ENCODE measurements at places on chromosomes 5 and 9. TPM values are rescaled to one million over a fixed set of nuclear protein-coding genes. Genes with fewer than 3 reads are reported as not detected.

PDE6A gene
- 0.05 TPM for total RNA-seq

- no peak for DNase-seq
These were observed 32.2 kb downstream of the NDUFA8 start for GRCh38 chr9:122127396-122127798.

GRCh38 chr5:180804129-180804618 lies 1.6 kb upstream of the MGAT1 start:
- no peak for DNase-seq

DNA sequence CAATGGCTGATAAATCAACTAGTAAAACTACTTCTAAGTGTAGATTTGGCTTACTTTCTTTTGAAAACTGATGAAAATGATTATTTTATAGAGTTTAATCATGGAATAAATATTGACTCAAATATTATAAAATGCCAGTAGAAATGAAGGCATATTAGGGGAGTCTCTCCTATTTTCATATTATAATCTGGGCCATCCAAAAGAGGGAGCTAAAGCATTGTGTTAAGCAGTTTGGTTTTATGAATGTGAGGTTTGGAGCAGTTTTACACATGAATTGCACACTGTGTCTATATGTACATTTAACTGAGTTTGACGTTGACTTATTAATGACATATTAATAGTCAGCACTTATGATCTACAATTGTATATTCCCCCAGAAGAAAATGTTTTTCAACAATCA lies 17.4 kb downstream of the CDH9 start:
- no peak for DNase-seq

- DNase-seq = no peak
These were observed 1.7 kb downstream of the TRAF1 start for GRCh38 chr9:120924698-120925534.

- no peak for DNase-seq
These were observed 51.1 kb upstream of the ATP10B start for GRCh38 chr5:160903076-160903475.

Data from left ventricle myocardium superior (tissue), 1 donor.